ENCODE measurements at places on chromosomes 3 and 15.
A peak's percentile ranks its signal among the peaks of the same experiment; 100 is the strongest.

- DNase-seq = no peak
Measured at GRCh38 chr3:122598556-122598955, 21.1 kb downstream of the PARP15 start.

- DNase-seq = peak; percentile 6
Measured at GRCh38 chr3:143951351-143951971, 20.2 kb upstream of the DIPK2A start.

- no peak for DNase-seq
Measured at GRCh38 chr3:134852893-134853351, 57.9 kb downstream of the EPHB1 start.

- DNase-seq = no peak
Measured at GRCh38 chr3:42037318-42037945, 53.7 kb upstream of the TRAK1 start.

- DNase-seq = no peak
Measured at GRCh38 chr15:99101501-99101900, 3.4 kb upstream of the SYNM start.

- DNase-seq = no peak
Measured at GRCh38 chr15:85706779-85707518, 87.8 kb downstream of the KLHL25 start.
